ENCODE measurements at places on chromosomes 2 and 18.

- no peak for DNase-seq
Measured at GRCh38 chr2:191696001-191696400, 18.1 kb downstream of the NABP1 start.

DNA sequence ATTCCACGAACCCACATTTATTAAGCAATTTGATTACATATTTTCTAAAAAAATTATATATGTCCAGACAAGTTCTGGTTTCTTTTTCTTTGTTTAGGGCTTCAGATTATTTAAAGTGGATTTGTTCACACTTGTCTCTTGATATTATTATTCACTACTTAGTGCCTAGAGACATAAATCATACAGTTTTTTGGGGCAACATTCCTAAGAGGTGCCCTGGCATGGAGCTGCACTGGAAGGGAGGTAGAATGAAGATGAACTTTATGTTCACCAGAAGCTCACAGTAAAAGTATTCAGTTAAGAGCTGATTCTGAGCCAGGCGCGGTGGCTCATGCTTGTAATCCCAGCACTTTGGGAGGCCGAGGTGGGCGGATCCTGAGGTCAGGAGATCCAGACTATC is 762.7 kb upstream of the TMEFF2 start:
- DNase-seq = no peak

GRCh38 chr2:217222309-217222910 is 362.5 kb upstream of the TNP1 start:
- no peak for DNase-seq

DNA sequence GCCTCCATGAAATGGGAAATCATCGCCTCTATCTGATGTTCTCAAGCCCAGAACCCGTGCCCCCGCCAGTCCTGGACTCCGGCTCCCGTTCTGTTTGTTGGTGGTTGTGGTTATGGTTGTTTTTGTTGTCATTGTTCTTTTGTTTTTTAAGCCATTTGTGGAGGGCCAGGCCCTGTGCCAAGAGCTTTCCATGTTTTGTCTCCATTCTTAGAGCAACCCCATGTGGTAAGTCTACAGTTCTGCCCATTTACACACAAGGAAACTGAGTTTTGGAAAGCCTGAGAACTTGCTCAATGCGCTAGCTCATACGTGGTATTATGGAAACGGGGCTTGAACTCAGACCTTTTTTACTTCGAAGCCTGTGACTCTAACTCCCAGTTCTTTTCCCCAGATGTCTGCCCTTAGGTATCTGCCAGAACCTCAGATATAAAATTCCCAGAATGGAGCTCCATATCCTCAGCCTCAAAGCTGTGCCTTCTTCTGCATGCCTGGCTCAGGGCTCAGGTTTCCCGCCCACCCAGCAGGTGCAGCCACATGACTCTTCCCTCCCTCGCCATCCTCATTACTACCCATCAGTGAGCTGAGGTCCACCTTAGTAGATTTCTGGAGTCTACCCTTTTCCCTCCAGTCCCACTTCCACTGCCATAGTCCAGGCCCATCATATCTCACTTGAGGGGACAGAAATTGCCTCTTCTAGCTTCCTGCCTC is 194.1 kb downstream of the KLHL29 start:
- DNase-seq = no peak

- DNase-seq = no peak
Measured at GRCh38 chr2:64203131-64203857, 59.1 kb upstream of the PELI1 start.

GRCh38 chr18:32867936-32868335 is 95.1 kb upstream of the KLHL14 start:
- DNase-seq = no peak

DNA sequence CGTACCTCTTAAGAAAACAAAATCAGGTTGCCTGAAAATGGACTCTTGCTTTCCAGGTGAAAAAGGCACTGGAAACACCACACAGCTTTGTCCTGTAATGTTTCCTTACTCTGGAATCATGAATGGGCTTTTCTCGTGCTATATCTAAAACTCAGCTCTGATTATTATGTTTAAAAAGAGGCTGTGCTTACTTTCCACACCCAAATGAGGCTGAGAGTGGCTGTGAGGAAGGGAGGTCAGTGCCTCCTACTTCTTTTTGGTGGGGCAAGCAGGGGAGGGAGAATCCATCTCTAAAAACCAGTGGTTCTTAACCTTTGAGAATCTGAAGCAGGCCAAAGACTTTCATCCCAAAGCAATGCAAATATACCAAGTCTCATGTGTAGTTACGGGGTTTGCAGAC is 148.6 kb downstream of the FAM210A start:
- no peak for DNase-seq

DNA sequence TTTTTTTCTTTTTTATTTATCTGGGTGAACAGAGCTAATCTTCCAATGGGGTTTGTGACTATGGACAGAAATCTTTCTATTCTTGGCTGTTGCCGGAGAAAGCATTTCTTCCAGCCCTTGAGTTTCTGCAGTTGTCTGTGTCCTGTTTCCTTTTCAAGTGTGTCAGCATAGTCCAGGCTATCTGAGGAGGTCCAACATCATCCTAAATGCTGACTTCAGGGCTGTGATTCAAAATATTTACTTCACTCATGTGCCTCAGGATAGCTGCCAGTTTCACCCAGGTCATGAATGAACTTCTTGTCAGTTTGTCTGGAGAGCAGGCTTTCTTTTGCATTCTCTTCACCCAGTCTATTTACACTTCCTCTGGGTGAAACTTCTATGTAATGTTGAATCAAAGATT is 27.9 kb downstream of the ITGAV start:
- DNase-seq = no peak

GRCh38 chr2:16080071-16080470 is 139.7 kb downstream of the MYCN start:
- no peak for DNase-seq
